ENCODE measurements at places on chromosomes 13 and 19.
A peak's percentile ranks its signal among the peaks of the same experiment; 100 is the strongest.

DNA sequence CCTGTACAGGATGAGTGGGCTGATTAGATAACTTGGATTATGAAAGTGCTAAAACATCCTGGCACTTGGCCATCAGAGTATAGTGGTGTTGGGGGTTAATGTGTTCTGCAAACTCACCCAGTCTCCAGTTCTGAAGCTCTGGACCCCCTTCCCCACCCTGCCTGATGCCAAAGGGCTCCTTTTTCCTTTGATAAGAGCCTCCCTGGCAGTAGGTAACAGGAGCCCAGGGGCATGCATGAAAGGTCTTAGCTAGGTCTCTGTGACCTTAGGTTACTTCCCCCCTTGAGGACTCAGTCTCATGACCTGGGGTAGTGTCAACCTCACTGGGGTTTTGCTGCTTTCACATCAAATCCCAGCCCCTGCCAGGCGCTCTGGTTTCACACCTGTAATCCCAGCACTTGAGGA, 2.5 kb downstream of the RPS28 start:
- DNase-seq, result no peak

DNA sequence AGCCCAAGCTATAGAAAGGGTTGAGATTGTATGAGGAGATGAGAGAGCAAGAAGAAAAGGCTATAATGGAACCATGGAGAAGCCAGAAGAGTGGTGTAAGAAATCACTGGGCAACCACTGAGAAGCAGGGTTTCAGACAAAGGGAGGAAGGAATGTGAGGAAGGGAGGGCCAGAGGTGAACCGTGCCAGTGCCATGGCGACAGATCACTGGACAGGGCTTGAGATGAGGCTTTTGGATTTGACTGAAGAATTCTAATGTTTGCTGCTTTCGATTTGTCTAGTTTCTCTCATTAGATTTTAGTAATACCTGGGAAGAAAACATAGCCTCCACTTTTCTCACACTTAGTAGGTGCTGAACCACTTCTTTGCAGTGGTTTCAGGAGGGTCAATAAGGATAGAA, 6.3 kb upstream of the GPR183 start:
- no peak for DNase-seq

GRCh38 chr19:44869733-44870470, 21.2 kb upstream of the TOMM40 start:
- DNase-seq, result no peak

- no peak for DNase-seq
Observed at GRCh38 chr19:42075364-42075615, 676 bp upstream of the ZNF574 start.

- DNase-seq, result no peak
Observed at GRCh38 chr13:80374444-80374843, 33.5 kb upstream of the SPRY2 start.

DNA sequence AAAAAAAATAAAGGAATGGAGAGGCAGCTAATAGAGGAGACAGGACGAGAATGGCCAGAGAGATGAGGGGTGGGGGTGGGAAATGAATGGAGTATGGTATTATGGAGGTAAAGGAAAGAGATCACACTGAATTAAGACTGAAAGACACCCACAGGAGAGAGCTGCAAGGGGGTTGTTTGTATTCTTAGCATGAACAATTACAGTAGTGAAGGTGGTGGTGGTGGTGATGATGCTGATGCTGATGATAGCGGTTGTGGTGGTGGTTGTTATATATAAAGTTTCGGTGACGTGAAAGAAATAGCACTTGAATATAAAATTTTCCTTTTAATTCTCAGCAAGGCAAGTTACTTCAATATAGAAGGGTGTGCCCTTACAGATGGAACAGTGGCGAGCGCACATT, 2.8 kb upstream of the ADGRE3 start:
- DNase-seq, result no peak

- peak; percentile 1 for DNase-seq
Observed at GRCh38 chr13:82717249-82717648, 1165.0 kb downstream of the SLITRK1 start.

DNA sequence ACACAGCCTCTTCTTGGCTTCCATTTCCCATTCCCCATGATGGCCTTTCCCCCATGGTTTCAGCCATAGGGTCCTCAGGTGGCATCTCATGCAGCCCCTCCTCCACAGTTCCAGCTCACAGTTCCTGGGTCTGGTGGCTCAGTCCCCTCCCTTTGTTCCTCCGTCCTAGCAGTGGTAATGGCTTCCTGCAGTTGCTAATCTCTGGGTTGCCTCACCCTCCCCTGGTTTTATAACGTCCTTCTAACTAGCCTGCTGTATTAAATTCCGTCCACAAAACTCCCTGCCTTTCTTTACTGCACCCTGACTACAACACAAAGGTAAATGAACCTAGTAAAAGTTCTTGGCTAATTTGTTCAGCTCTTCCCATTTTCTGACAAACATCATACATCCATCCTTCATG, 30.9 kb downstream of the CCDC70 start:
- no peak for DNase-seq

DNA sequence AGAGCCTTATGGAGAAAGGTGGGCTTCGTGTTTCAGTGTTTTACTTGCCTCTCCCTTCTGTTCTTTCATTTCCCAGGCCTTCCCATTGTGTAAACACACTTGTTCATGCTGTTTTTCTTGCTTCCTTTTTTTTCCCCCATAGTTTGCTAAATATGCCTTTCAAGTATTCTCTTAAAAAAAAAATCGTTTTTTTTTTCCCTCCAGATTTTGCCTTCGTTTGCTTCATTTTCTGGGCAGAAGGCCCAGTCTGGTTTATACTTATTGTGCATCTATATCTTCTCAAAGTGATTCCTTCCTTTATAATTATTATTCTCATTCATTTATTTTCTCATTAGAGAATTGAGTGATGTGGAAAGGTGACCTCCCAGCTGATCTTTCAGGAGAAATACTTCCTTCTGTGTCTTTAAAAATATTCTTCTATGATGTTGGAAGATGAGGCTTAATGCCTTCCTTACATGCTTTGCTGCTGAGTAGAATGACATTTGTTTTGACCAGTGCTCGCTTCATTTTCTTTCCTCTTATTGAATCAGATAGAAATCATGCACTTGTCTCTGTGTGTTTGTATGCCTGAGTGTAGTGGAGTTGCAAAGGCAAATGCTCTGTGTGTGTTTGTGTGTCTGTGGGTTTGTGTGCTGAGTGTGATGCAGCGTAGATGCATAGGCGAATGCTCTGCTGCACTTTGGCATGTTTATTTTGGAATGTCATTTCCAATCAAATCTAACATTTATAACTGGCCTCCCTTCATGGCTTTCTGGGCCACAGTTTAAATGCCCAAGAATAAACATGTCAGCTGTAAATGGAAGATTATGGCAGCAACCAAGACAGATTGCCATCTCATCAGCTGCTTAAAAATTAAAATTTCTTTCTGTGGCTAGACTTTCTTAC, 591.4 kb downstream of the FGF9 start:
- DNase-seq, result no peak

DNA sequence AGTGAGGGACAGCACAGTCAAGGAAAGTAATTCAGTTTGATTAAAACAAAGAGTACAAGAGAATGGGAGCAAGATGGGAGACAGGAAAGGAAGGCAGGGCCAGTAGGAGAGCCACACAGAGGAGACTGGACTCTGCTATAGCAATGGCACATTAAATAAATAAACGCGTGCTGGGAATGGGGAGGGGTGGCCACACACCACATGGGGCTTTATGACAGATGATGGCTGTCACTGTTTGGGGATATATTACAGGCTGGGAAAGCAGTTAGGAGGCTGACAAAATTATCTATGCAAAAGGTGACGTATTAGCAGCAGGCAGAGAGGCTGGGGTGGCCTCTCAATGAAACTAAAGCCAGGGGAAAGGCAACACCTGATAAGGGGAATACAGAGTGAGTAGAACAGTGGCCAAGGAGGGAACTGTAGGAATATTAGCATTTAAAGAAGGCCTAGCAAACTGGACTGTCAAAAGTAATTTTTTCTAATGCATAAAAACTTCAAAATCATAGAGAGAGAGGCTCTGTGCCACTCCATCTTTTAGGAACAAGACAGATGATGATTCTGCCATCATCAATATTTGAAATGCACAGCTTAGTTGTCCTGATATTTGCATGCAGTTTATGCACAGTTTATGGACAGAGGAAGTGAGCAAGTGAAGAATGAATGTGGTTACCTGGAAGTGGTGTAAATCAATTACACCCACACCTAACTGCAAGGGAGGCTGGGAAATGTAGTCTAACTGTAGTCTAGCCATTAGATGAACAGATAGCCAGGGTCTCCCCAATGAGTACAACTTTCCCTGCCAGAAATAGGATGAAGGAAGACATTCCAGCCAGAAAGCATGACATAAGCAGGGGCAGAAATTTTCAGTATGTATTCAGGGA, 346.5 kb downstream of the FOXO1 start:
- DNase-seq, result no peak

DNA sequence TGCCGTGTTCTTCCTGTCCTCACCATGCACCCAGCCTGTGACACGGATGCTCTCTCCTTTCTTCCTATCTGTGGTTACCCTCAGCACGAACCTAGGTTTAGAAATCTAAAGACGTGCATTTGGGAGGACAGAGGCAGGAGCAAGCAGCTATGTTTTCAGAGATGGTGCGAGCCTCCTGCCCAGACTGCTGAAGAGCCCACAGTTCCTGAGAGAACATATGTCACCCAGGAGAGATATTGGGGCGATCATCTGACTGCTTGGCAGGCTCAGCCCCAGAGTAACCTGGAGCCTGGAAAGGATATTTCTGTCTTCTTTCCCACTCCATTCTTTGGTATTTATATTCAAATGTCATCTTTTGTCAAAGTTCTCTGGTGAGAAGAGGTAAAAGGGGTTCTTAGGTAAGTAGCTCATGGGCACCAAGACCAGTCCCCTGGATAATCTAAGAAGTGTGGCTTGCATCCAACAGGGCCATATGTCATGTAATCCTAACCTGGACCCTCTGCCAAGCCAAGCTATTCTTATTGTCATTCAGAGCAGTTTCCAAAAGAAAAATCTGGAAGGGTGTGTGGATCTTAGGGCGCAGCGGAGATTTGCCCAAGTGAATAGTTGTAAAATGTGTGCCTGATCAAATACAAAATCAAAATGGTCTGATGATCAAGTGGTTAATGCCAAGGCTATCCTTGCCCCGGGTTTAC, 59.5 kb downstream of the FGF9 start:
- no peak for DNase-seq

DNA sequence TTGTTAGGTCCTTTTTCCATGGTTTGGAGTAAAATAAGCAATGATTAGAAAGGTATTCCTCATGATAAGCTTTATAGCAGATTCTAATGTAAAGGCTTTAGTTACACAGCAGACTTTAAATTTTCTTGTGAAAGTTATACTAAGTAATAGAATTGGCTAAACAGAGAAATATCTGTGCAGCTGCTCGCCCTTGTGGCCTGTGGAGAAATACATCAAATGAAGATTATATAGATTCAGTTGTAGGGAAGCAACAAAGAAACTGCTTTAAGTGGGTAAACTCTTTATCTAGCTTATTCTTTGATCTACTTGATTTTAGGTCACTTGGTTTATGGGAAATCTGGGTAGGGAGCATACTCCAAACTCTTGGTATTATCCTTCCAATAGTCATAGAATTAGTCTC, 1269.7 kb upstream of the SPRY2 start:
- no peak for DNase-seq

- no peak for DNase-seq
Observed at GRCh38 chr13:100789968-100790367, 115.4 kb upstream of the TMTC4 start.

DNA sequence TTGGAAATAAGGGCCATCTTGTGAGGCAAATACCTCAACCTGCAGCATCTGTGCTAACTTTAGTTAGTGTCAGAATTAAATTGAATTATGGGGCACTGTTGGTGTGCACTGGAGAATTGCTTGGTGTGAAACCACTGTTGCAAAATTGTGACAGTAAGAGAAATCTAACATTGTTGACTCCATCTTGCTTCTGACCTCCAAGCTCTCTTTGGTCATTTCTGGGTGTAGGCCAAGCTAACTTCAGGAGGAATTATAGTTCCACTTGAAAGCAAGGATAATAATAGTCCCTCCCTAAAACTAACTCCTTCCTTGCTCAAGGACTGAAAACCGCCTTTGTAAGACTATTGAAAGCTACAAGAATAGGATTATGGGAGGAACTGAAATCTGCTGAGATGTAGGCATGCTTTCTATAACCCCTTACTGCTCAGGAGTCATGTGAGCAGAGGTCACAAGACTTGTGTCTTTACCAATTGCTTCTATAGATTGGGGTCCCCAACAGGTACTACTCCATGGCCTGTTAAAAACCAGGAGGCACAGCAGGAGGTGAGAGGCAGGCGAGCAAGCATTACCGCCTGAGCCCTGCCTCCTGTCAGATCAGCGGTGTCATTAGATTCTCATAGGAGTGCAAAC, 24.9 kb upstream of the GAS6 start:
- no peak for DNase-seq

GRCh38 chr19:22326219-22326618, 40.0 kb downstream of the ZNF729 start:
- no peak for DNase-seq

GRCh38 chr19:43777163-43777695, 3.5 kb downstream of the KCNN4 start:
- no peak for DNase-seq

GRCh38 chr19:6062274-6062673, 48.0 kb downstream of the RFX2 start:
- no peak for DNase-seq

DNA sequence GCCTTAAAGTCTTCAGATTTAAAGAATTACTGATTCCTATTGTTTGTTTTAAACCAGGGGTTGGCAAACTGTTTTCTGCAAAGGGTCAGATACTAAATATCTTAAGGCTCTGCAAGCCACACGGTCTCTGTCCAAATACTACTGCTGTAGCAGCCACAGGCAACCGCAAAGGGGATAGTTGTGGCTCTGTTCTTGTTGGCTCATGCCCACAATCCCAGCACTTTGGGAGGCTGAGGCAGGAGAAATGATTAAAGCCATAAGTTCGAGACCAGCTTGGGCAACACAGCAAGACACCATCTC, 22.4 kb downstream of the RANBP3 start:
- no peak for DNase-seq

- no peak for DNase-seq
Observed at GRCh38 chr19:8302734-8303133, 5.4 kb downstream of the CD320 start.

GRCh38 chr13:38421590-38422560, 72.2 kb downstream of the UFM1 start:
- DNase-seq, result no peak

DNA sequence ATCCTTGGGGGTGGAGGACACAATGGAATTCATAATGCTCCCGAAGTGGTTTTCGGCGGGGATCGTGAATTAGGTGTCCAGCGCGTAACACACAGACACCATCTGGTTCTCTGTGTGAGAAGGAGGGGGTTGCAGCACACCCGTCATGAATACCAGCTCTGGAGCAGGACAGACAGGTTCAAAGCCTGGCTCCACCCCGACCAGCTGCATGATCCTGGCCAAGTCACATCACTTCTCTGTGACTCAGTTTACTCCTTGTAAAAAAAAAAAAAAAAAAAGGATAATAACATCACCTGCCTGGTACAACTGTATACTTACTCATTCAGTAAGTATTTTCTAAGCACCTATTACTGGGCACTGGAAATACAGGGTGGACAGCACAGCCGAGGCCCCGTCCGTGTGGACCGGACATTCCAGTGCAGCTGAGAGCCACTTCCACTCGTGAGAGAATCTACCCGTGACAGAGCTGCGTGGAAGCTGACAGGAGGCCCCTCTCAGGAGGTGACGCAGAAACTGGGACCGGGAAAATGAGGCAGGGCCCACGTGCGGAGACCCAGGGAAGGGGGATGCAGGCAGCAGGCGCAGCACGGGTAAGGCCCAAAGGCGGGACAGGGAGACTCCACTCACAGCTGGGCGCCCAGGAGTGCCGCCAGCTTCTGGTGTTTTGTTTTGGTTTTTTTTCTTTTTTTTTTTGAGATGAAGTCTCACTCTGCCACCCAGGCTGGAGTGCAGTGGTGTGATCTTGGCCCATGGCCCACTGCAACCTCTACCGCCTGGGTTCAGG, 12.0 kb downstream of the RDH13 start:
- no peak for DNase-seq

- DNase-seq, result no peak
Observed at GRCh38 chr19:10852098-10852800, 4.0 kb downstream of the C19orf38 start.

All from GM04504 (cell line).